Uterus (tissue), 4 donors: ENCODE measurements at places on chromosomes 13 and 19. TPM values are rescaled to one million over a fixed set of nuclear protein-coding genes. Genes with fewer than 3 reads are reported as not detected.

DNA sequence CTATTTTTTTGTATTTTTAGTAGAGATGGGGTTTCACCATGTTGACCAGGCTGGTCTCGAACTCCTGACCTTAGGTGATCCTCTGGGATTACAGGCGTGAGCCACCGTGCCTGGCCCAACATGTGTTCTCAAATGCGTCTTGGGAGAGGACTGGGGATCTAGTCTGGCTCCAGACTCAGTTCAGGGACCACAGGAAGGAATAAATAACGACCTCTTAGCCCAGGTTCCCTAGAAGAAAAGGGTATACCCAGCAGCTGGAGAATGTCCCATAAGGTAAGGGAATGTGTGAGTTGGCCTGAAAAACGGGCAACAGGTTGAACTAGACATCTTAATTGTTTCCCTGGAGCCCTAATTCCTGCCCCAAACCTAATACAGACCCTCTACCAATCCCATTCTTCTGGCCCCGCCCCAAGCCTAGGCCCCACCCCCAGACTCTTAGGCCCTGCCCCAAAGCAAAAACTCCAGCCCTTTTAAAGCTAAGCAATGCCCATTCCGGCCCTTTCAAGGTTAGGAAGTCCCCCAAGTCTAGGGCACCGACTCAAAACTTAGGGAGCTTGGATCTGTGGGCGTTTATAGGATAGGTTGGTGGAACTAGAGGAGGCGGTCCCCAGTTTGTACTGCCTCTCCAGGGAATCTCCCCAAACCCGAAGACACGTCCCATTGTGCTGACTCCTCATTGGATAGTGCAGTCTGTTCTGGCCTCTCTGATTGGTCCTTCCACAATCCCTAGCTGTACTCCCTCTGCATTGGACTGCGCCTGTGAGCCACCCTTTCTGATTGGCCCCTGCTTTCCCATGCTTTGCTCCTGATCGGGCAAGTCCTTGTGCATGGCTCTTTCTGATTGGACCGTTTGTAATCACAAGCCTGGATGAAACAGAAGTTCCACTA is 5.4 kb upstream of the LRFN1 start:
- no peak for DNase-seq

DNA sequence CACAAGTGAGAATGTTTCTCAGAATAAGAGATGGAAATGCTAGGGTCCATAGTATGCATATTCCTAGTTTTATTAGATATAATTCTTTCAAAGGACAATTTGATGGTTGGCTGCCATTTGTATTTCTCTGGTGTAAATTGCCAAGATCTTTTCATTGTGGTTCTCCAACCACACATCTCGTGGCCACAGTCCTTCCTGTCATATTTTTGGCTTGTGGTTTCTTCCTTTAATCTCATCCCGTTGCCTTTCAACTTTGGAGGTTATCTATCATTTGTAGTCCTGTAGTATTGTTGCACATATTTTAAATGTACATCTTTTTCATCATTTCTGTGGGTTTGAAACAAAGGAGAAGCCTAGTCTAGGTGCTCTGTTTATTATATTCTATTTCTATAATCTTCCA is 61.2 kb downstream of the WASF3 start:
- no peak for DNase-seq

DNA sequence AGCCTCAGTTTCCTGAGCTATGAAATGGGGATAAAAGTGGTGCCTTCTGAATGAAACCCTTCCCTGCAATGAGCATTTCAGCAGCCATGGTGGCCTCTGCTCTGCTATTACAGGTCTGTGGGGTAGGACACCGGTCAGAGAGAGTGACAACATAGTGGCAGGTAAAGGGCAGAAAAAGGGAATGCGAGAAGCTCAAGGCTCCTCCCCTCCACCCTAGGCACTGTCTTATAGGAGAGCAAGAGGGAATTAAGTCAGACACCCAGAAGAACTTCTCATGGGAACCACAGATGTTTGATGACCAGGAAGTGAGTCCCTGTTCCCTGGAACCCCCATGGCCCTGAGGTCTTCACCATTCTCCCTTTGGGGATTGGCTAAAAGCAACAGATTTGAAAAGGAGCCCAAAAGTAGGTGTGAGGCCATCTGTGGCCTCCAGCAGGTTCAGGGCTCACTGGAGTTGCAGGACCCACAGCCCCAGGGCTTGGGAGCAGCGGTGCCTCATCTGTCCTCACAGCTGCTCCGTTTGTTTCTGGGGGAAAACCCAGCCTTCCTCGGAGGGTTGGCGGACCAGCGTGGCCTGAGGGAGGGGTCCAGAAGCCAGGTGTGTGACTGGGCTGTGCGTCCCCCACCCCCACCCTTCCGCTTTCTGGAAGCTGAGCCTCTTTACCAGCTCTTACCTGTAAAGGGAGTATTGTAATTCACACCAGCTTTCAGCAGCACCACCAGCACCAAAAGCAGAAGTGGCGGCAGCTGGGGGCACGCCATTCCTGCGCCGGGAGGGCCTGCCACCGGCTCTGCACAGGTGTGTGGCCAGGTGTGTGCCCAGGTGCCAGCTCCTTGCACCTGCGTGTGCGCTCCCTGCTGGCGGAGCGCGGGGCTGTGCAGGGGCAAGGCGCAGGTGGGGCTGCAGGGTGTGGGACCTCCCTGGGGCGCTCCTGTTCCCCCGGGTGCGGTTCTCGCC is 19.4 kb downstream of the IQCN start:
- no peak for DNase-seq

GRCh38 chr19:1847684-1848398 is 442 bp downstream of the REXO1 start:
- DNase-seq = peak; percentile 18

DNA sequence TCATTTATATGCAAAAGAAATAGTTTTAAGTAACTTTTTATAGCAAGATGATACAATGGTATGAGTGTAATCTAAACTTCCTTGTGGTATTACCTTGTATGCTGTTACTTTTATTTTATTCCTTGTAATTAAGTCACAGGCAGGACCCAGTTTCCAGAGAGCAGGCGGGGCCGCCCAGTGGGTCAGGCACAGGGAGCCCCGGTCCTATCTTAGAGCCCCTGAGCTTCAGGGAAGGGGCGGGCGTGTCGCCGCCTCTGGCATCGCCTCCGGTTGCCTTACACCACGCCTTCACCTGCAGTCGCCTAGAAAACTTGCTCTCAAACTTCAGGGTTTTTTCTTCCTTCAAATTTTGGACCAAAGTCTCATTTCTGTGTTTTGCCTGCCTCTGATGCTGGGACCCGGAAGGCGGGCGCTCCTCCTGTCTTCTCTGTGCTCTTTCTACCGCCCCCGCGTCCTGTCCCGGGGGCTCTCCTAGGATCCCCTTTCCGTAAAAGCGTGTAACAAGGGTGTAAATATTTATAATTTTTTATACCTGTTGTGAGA is 10.2 kb downstream of the PLPPR3 start:
- DNase-seq = no peak

DNA sequence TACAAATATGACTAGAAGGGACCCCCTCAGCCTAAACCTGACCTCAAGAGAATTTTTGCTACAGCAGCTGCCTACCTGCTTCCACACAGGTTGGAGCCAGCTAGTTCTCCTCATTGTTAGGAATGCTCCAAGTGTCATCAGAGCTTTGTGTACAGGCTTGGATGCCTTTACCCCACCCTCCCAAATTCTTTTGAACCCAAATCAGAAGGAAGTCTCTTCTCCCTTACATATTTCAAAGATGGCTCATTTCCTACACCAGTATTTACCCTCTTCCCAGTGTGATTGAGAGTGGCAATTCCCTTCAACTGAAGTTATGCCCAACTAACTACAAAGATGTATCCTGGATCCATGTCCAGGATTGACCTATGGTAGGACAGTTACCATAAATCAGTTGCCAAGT is 323.2 kb downstream of the OXGR1 start:
- DNase-seq = no peak

- DNase-seq = no peak
These were observed 754.9 kb downstream of the OLFM4 start for GRCh38 chr13:53783471-53783870.

DNA sequence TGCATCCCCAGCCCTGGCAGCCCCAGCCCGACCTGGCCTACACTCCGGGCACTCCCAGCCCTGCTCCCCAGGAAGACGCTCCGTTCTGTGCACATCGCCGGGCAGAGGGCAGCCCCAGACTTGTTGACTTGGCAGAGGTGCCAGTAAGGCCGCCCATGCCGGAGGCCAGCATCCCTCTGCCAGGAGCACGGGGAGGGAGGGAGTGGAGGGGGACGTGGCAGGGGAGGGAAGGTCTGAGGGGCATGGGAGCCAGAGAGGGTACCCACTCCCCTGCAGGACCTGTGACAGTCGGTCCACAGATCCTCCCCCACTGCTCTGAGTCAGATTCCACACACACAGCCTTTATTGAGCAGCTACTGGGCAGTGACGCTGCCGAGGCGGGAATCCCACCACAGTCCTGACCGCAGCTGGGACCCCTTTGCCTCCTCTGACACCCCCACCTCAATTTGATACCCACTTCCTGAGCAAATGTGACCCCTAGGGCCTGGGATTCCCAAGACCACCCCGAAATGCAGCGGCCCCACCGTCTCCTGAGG is 1.9 kb upstream of the NKPD1 start:
- DNase-seq = no peak

- DNase-seq = no peak
These were observed 8.1 kb upstream of the ERICH6B start for GRCh38 chr13:45623516-45624090.

DNA sequence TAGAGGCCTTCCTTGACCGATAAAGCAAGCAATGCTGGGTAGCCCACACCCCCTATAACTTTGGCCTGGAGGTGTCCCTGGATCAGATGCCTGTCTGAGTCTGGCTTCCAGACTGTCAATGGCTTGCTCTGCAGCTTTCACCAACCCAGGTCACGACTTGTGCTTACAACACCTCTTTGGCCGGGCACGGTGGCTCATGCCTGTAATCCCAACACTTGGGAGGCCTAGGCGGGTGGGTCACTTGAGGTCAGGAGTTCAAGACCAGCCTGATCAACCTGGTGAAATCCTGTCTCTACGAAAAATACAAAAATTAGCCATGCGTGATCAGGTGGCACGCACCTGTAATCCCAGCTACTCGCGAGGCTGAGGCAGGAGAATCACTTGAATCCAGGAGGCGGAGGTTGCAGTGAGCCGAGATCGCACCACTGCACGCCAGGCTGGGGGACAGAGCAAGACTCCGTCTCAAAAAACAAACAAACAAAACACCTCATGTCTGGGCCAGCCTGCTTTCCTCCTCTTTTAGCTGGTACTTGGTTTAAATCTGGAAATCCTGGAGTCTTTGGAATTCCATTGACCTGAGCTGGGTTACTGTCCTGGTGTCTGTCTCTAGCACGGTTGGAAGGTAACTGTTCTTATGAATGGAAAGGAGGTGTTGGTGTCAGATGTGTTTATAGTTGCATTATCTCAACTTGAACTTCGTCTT is 10.3 kb upstream of the GARRE1 start:
- DNase-seq = no peak

- no peak for DNase-seq
These were observed 8.2 kb upstream of the ZNF177 start for GRCh38 chr19:9354651-9355050.

The GPR12 gene
- total RNA-seq = not detected

The ZNF577 gene
- 27.4 TPM for total RNA-seq

The NR2C2AP gene
- total RNA-seq = 6.2 TPM
